ENCODE measurements at places on chromosomes 3 and 15.
A peak's percentile ranks its signal among the peaks of the same experiment; 100 is the strongest.

DNA sequence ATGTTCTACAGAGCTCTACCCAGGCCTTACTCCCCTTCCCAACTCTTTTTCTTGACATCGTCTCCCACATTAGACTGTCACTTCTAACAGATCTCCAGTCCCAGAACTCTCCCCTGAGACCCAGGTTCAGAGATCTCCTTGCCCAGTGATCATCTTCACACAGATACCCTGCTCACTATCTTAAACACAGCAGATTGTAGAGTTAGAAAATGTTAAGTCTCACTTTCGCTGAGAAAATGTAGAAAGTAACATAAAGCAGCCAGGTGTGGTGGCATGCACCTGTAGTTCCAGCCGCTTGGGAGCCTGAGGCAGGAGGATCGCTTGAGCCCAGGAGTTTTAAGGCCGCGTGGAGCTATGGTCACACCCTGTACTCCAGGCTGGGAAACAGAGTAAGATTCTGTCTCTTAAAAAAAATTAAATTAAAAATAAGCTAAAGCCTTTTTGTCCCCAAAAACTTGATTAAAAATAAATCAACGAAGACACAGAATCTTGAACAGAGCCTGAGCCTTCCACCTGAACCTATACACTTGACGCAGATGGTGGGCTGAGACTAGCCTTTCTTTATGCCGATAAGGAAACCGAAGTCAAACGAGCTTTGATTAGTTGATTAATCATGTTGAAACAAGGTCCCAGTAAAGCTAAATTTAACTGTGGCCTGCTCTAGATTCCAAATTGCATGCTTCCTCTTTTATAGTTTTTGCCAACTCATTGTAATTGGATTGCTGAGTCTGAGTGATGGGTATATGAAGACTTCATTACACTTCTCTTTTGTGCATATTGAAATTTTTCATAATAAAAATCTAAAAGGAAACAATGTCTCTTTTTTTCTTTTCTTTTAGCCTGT is 31.3 kb upstream of the BLM start:
- no peak for DNase-seq

GRCh38 chr3:186826410-186826975 is 16.0 kb upstream of the ADIPOQ start:
- no peak for DNase-seq

DNA sequence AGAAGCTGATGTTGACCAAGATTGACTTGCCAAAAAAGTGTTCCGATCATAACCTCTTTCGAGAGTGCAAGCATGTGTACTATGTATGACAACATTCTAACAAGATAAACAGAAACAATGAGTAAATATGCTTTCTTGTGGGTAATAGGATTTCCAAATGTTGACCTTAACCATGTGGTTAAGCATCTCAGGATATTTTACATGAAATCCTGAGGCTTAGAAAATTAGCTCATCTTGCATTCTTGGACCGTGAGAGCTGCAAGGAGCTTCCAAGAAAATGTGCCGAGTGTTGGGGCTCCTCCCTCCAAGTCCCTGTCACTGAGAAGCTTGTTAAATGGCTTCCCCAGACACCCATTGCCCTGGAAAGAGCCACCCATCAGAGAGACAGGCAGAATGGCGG is 50.1 kb downstream of the C3orf20 start:
- no peak for DNase-seq

GRCh38 chr3:46853441-46854415 is 9.5 kb downstream of the MYL3 start:
- no peak for DNase-seq

GRCh38 chr3:196903740-196904139 is 36.0 kb downstream of the SENP5 start:
- DNase-seq: no peak

GRCh38 chr3:157248590-157249422 is 88.9 kb upstream of the CCNL1 start:
- no peak for DNase-seq

- DNase-seq: peak; percentile 57
Measured at GRCh38 chr15:51776952-51777569, 25.7 kb downstream of the TMOD2 start.

- no peak for DNase-seq
Measured at GRCh38 chr3:127779747-127780146, 42.6 kb downstream of the MGLL start.

DNA sequence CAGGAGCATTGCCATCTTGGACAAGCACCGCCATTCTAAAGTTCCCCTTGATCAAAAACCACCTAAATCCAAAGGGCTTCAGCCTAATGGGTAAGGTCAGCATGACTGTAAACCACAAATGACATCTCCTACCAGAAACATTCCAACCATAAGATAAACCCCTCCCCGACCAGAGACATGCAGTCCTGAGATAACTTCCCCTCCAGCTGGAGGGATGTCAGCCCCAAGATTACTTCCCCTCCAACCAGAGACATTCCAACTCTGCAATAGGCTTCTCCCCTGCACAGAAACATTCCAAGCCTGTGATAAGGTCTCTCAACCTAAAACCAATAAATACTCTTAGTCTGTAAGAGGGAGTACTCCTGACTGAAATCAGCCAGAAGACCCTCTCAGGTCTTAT is 62.7 kb upstream of the DNAJC19 start:
- no peak for DNase-seq

- DNase-seq: no peak
Measured at GRCh38 chr3:122615303-122615702, 37.9 kb downstream of the PARP15 start.

DNA sequence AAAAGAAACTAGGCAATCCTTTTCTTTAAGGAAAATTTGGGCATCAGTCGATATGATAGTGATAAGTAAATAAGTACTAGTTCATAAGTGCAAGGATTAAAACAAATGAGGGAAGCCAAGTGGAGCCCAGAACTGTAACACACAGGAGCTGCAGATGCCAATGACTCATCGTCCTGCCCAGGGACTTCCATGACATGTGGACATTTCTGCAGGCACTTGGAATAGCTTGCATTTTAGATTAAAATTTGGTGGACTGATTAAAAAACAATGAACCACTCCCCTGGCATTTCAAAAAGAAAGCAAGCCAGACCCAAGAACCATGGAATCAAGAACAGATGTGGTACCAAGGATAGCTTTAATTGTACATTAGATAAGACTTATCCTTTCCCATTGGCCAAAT is 2.9 kb downstream of the SAMD7 start:
- DNase-seq: no peak

GRCh38 chr3:134249296-134249841 is 1.3 kb downstream of the RYK start:
- DNase-seq: no peak

- DNase-seq: no peak
Measured at GRCh38 chr3:70748593-70748992, 436.2 kb upstream of the MDFIC2 start.

GRCh38 chr3:155963570-155963969 is 93.1 kb downstream of the GMPS start:
- DNase-seq: no peak

GRCh38 chr3:2148561-2149340 is 50.1 kb downstream of the CNTN4 start:
- no peak for DNase-seq

DNA sequence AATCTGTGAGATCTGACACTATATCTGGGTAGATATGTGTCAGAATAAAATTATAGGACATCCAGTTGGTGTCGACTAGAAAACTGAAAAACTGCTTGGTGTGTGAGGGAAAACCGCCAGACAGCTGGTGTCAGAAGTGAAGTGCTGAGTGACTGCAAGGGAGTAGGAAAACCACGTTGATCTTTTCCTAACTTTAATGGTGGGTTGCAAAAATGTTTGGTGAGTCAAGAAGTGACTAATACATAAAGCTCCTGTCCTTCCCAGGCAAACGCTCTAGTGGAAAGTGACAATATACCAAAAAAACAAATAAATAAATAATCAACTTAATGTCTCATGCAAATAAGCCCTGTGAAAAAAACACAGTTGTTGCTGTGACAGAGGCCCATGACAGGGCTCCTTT is 7.3 kb upstream of the CD96 start:
- DNase-seq: no peak

GRCh38 chr15:28091313-28091712 is 7.8 kb downstream of the OCA2 start:
- DNase-seq: no peak

GRCh38 chr3:121496786-121497185 is 49.0 kb downstream of the POLQ start:
- DNase-seq: no peak

GRCh38 chr3:34808287-34808686 is 831.0 kb upstream of the ARPP21 start:
- DNase-seq: no peak

GRCh38 chr15:58159827-58160386 is 21.7 kb downstream of the AQP9 start:
- DNase-seq: no peak

- no peak for DNase-seq
Measured at GRCh38 chr3:144270100-144270499, 298.5 kb downstream of the DIPK2A start.

GRCh38 chr15:78930577-78931388 is 14.1 kb downstream of the CTSH start:
- no peak for DNase-seq
